ENCODE measurements at places on chromosomes 5 and 9.

GRCh38 chr5:71830681-71831539 lies 111.8 kb downstream of the CARTPT start:
- no peak overlapping the region for H3K27ac ChIP-seq
- no peaks in the 10 kb centered on the region for H3K27me3 ChIP-seq
- H3K36me3 ChIP-seq, result no peaks in the 10 kb centered on the region
- DNase-seq, result no peak

DNA sequence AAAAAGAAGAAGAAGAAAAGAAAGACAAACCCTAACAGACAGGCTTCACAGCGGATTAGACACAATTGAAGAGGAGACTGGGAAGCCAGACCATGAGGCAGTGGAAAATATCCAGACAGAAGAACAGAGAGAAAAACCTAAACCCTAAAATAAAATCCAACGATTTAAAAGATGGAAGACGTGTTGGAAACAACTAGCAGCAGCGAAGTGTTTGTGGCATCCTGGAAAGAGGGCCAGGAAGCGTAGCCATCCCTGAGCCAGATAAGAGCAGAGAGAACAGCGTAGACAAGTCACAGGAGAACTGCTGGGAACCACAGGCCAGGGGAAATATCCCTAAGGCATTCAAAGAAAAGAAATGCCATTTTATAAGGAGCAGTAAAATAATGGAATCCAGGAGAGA lies 39.7 kb upstream of the NKD2 start:
- H3K27me3 ChIP-seq, result peaks cover 56% of the 10 kb centered on the region
- peaks cover 44% of the 10 kb centered on the region for H3K4me1 ChIP-seq
- H3K4me3 ChIP-seq, result no peak overlapping the region
- no peaks in the 10 kb centered on the region for H3K36me3 ChIP-seq
- DNase-seq, result no peak
- H3K27ac ChIP-seq, result no peak overlapping the region

GRCh38 chr5:38916802-38917201 lies 71.0 kb downstream of the OSMR start:
- no peaks in the 10 kb centered on the region for H3K4me1 ChIP-seq
- no peak overlapping the region for H3K4me3 ChIP-seq
- DNase-seq, result no peak
- H3K36me3 ChIP-seq, result no peaks in the 10 kb centered on the region

- no peak overlapping the region for H3K4me3 ChIP-seq
- no peaks in the 10 kb centered on the region for H3K27me3 ChIP-seq
- H3K4me1 ChIP-seq, result no peaks in the 10 kb centered on the region
- no peak overlapping the region for H3K27ac ChIP-seq
- DNase-seq, result no peak
- H3K36me3 ChIP-seq, result no peaks in the 10 kb centered on the region
Measured at GRCh38 chr5:149203921-149204441, 62.7 kb downstream of the ABLIM3 start.

- peak overlapping the region; percentile 92 for H3K27ac ChIP-seq
- H3K4me1 ChIP-seq, result peaks cover 96% of the 10 kb centered on the region
- H3K36me3 ChIP-seq, result peaks cover 68% of the 10 kb centered on the region
- H3K4me3 ChIP-seq, result peak overlapping the region; percentile 14
Measured at GRCh38 chr9:89444925-89445765, 52.8 kb downstream of the SEMA4D start.

DNA sequence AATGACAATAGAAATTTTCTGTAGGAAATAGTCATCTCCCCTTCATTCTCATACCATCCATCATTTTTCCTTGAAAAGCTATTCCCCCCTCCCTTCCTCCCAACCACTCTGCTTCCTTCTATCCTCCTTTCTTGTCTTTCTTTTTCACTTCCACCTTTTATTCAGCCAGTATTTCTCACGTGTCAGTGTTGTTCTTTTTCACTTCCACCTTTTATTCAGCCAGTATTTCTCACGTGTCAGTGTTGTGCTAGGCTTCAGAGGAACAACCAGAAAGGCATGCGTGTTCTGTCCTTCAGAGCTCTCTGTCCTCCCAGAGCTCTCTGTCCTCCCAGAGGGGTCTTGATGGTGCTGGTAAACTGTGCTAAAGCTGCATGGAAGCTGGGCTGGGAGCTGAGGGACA lies 419.6 kb downstream of the GADD45G start:
- DNase-seq, result no peak
- H3K27me3 ChIP-seq, result peaks cover 22% of the 10 kb centered on the region
- H3K27ac ChIP-seq, result no peak overlapping the region
- no peak overlapping the region for H3K4me3 ChIP-seq

- no peaks in the 10 kb centered on the region for H3K27me3 ChIP-seq
- DNase-seq, result no peak
- H3K27ac ChIP-seq, result no peak overlapping the region
- no peak overlapping the region for H3K4me3 ChIP-seq
- H3K4me1 ChIP-seq, result no peaks in the 10 kb centered on the region
Measured at GRCh38 chr9:134863306-134863902, 17.2 kb upstream of the FCN2 start.

DNA sequence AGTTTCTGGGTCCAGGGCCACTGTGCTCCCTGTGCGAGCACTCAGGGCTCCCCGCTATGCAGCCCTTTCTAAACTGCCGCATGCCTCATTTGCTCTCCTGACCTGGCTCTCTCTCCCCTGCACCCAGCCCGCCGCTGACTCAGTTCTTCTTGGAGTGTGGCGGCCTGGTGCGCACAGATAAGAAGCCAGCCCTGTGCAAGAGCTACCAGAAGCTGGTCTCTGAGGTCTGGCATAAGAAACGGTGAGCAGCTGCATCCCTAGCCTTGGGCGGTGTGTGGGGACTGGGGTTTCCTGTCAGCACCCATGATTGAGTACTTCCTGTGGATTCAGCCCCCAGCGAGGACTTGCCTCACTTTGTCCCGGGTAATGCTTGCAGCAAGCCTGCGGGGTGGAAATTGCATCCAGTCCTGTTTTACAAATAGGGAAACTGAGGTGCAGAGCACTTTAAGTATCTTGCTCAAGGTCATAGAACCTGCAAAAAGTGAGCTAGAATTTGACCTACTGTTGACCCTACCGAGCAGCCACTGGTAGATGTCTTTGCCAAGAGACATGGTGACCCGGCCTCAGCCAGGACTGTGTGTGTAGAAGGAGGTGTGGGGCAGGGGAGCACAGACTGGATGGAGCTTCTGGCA lies 27.9 kb downstream of the USP20 start:
- peaks cover 78% of the 10 kb centered on the region for H3K4me1 ChIP-seq
- H3K27ac ChIP-seq, result peak overlapping the region; percentile 87
- H3K4me3 ChIP-seq, result peak overlapping the region; percentile 57
- peaks cover 71% of the 10 kb centered on the region for H3K36me3 ChIP-seq

GRCh38 chr5:9438596-9439354 lies 107.1 kb downstream of the SEMA5A start:
- H3K4me3 ChIP-seq, result no peak overlapping the region
- H3K4me1 ChIP-seq, result no peaks in the 10 kb centered on the region
- no peak for DNase-seq
- H3K27me3 ChIP-seq, result no peaks in the 10 kb centered on the region
- no peak overlapping the region for H3K27ac ChIP-seq

- no peak overlapping the region for H3K27ac ChIP-seq
- DNase-seq, result no peak
- peaks cover 52% of the 10 kb centered on the region for H3K27me3 ChIP-seq
- H3K4me3 ChIP-seq, result no peak overlapping the region
- H3K4me1 ChIP-seq, result peaks cover 8% of the 10 kb centered on the region
Measured at GRCh38 chr5:147455822-147456450, 53.9 kb downstream of the DPYSL3 start.

DNA sequence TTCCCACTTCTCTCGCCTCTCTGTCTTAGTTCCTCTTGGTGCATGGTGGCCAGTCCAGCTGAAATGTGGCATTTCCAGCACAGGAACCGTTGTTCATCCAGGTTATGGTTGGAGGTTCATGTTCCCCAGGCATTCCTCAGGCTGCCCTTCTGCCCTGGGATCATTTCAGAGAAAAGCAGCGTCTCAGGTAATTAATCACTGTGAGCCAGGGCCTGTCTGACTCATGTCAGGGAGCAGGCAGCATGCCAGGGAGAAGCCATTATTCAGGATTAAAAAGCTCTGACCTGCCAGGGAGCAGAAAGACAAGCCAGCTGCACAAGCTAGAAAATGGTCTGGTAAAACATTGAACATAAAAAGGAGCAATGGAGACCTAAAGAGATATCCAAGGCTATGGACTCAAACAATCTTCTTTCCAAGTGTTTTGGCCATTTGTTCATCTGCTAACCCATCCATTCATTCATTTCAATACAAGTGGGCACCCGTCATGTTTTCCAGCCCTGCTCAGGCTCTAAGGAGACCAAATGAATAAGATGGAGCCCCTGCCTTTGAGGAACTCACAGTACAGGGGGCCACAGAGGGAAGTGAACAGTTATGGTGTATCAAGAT lies 241.4 kb downstream of the DRD1 start:
- DNase-seq, result no peak
- H3K4me3 ChIP-seq, result no peak overlapping the region
- no peaks in the 10 kb centered on the region for H3K4me1 ChIP-seq
- H3K36me3 ChIP-seq, result no peaks in the 10 kb centered on the region
- H3K27ac ChIP-seq, result no peak overlapping the region

DNA sequence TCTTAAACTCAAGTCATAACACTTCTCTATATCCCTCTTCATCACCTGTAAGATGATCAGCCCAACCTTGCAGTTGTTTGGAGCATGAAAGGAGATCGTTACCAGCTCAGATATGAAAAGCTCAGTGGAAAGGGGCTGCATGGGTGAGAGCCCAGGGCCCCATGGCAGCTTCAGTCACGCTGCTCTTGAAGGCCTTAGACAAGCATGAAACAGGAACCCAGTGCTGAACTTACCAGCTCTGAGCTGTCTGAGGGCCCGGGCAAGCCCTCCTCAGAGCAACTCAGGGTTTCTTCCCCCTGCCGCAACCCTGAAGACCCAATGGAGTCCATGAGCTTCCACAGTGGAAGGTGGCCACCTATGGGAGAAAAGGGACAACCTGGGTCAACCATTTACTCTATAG lies 3.3 kb downstream of the HK3 start:
- H3K4me3 ChIP-seq, result no peak overlapping the region
- DNase-seq, result no peak
- H3K27ac ChIP-seq, result no peak overlapping the region
- H3K4me1 ChIP-seq, result peaks cover 16% of the 10 kb centered on the region

DNA sequence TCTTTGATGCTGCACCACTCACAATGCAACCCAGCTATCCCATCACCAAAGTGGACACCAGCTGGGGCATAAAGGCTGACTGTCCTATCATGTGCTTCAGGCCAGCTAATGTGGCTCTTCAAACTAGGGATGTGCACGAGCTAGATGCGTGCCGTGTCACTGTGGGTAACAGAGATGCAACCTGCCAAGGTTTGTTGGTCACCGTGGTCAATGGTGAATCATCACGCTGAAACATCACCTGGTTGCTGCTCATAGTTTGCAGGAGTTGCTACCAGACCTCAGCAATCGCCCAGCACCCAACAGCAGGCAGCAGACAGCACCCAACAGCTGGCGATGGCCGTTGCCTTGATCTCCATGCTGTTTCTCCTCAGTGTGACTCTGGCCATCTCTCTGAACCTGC lies 2.1 kb upstream of the PCDHGA1 start:
- no peak for DNase-seq
- peaks cover 6% of the 10 kb centered on the region for H3K4me1 ChIP-seq

DNA sequence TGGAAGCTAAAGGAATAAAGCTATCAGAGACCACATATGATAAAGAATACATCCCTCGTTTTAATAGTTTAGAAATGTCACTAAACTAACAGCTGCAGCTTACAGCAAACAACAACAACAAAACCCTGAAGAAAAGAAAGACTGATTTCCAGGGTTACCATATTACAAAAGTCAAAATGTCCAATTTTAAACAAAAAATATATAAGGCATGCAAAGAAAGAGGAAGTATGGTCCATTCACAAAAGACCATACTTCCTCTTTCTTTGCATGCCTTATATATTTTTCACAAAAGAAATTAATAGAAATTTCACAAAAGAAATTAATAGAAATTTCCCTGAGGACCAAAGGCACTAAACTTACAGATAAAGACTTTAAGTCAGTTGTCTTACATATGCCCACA lies 354.2 kb downstream of the ARL15 start:
- H3K36me3 ChIP-seq, result peaks cover 7% of the 10 kb centered on the region
- no peaks in the 10 kb centered on the region for H3K27me3 ChIP-seq
- no peaks in the 10 kb centered on the region for H3K4me1 ChIP-seq

DNA sequence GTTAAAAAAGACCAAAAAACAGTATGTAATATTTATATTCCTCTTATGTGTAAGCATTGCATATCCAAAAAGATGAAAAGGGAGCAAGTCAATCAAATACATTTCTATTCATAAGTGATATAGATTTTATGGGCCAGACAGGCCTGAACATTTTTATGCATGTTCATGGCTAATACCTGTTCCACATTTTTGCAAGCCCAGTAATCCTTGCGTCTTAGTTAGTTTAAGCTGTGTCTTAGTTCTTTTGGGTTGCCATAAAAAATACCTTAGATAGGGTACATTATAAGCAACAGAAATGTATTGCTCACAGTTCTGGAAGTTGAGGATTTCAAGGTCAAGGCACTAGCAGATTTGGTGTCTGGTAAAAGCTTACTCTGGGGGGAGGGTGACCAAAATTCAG lies 342.1 kb downstream of the TAF11L14 start:
- no peak overlapping the region for H3K4me3 ChIP-seq
- H3K27me3 ChIP-seq, result no peaks in the 10 kb centered on the region
- no peak for DNase-seq
- no peaks in the 10 kb centered on the region for H3K36me3 ChIP-seq
- H3K4me1 ChIP-seq, result no peaks in the 10 kb centered on the region

DNA sequence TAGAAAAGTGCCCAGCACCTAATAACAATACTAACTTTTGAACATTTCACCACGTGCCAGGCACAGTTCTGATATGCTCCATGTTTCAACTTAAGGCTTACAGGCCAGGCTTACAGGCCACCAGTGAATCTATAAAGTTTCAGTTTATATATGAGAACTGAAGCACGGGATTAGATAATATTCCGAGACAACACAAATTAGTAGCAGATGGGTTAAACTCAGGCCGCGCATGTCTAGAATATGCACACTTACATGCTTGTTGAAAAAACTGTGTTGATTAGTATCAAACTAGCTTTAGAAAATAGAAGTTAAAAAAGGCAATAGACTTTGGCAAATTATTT lies 587.9 kb downstream of the MTRR start:
- DNase-seq, result no peak
- no peaks in the 10 kb centered on the region for H3K36me3 ChIP-seq
- peaks cover 25% of the 10 kb centered on the region for H3K4me1 ChIP-seq

DNA sequence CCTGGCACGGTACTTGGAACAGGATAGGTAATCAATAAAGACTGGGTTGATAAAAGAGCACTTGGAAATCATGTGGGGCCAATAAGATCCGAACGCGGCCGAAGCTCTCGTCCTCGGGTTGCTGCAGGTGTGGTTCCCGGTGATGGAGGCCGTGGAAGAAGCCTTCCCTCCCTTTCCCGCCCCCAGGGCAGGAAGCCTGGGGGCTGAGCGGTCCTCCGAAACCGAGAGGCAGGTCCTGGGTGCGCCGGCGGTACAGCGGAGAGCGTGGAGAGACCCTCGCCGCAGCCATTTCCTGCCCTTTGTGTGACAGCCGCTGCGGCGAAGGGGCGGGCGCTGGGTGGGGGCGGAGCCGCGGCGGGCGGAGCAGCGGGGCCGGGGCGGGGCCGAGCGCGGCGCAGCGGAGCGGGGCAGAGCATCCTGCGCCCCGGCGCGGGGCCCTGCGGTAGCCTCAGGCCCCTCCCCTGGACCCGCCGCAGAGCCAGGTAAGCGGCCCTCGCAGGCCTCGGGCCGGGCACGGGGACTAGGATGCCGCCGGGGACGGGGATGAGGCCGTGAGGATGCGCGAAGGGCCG lies at the start of gene CYFIP2:
Gene CYFIP2 (plus strand): TSS at position 410 of the 572 bp plus-strand sequence. CDS start 19,239 bp downstream, outside the sequence.
- H3K4me3 ChIP-seq, result peak within 1 kb of the TSS; percentile 97
- H3K27me3 ChIP-seq, result no peaks in the 10 kb centered on the region
- peak; percentile 90 for DNase-seq
- H3K27ac ChIP-seq, result peak within 1 kb of the TSS; percentile 98
- peaks cover 51% of the 10 kb centered on the region for H3K36me3 ChIP-seq
